ENCODE measurements at places on chromosomes 11 and 22.

- no peak for DNase-seq
These were observed 47.7 kb downstream of the SLC35F2 start for GRCh38 chr11:107810875-107811274.

DNA sequence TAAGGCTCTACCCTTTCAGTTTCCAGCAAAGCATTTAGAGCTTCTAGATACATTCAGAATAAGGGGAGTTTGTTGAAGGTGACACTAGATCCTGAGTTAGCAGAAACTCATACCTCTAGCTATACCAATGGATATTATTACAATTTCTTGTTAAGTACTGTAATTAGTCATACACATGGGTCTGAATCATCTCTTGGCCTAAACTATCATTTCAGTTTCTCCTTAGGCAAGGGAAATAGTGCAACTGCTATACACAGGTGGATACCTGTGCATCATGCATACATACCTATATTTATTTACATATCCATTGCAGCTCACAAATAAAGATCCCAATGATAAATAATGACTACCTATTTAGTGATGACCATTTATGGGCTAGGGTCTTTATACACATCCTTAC, 45.1 kb upstream of the PAX6 start:
- DNase-seq = no peak

DNA sequence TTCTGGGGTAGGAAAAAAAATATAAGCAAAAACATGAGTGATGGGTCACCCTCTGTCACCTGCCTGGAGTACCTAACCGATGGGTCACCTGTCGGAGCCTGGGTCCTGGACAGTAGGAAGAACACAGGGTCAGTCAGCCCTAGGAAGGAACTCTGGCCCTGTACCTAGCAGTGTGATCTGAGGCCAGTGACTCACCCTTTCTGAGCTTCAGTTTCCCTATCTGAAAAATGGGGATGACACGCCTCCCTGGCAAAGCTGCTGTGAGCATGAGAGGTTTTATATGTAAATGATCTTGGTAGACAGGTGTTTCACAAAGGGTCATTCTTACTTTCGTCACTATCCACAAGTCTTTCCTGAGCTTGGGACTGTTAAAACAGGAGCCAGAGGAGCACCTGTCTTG, 182.0 kb downstream of the ST3GAL4 start:
- no peak for DNase-seq

- DNase-seq = no peak
These were observed 366.9 kb downstream of the NTM start for GRCh38 chr11:131737357-131737756.

DNA sequence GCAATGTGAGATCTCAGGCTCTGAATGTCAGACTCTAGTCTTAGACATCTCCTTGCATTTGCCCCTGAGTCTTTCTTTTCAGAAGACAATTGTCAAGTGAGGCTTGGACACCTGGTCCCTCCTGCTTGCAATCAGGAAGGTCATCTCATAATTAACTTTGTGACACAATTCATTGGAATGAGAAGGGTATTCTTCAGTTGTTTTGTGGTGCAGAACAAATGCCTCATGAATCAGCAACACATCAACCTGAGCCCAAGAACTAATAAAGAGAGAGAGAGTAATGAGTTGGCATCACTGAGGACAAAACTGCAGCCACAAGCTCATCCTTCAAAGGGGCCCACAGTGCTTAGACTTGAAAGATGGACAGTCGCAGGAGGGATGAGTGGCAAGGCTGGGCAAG, 375.8 kb downstream of the INSC start:
- DNase-seq = no peak

Data from T47D (cell line).